GM19239 (cell line): ENCODE measurements at places on chromosomes 11 and 22.

GRCh38 chr11:2122222-2122906, 16.8 kb downstream of the IGF2 start:
- DNase-seq = no peak

DNA sequence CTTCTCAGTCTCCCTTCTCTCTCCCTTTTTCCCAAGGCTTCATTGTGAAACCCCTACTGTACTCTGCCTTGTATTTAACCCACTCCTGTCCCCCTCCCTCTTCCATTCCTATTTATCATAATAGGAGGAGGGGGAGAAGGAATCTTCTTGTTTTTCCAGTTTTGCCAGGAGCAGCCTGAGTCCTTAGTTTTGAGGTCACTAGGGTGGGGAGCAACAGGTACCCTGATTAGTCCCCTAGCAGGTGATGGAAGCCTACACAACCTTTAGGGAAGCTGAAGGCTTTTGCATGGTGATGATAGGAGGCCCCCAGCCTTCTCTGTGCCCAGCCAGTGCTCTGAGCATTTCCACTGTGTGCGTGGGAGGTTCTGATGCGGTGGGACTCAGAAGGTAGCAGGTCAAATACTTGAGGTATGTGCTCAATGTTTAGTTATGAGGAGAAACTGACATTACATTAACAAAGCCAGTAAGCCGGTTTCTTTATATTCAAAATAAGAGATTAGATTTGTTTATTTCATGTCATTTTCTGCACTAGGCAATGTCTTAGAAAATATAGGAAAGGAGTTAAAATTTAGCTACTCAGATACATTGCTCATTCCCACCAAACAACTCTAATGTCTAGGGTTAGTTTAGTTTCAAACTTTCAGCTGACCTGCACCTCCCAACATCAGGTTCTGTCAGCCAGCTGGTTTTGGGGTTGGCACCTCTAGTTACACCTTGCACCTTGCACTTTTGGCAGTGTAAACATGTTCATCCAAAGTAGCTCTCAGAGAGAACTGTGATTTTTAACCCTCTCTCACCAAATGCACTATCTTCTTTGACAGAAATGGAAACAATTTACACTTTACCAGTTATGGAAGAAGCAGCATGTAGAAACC, 26.0 kb downstream of the PARVA start:
- DNase-seq = no peak

DNA sequence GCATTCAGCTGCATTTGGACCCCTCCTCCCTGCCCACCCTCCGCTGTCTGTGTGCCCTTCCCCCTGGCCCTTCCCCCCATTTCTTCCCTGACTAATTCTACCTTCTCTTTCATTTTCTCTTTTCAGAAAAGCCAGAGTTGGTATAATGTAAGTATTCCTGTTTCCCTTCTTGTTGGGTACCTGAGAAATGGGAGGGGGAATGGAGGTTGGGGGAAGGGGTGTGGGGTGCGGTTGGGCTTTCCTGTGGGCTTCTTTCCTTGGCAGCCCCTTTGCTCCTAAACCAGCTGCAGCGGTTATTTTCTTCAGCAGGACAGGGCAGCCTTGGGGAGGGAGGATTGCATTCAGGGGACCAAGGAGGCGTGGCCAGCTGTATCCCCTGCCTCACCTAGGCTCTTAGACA, 70.2 kb downstream of the SCN3B start:
- no peak for DNase-seq

- no peak for DNase-seq
Measured at GRCh38 chr11:70521475-70522308, 123.4 kb downstream of the CTTN start.

DNA sequence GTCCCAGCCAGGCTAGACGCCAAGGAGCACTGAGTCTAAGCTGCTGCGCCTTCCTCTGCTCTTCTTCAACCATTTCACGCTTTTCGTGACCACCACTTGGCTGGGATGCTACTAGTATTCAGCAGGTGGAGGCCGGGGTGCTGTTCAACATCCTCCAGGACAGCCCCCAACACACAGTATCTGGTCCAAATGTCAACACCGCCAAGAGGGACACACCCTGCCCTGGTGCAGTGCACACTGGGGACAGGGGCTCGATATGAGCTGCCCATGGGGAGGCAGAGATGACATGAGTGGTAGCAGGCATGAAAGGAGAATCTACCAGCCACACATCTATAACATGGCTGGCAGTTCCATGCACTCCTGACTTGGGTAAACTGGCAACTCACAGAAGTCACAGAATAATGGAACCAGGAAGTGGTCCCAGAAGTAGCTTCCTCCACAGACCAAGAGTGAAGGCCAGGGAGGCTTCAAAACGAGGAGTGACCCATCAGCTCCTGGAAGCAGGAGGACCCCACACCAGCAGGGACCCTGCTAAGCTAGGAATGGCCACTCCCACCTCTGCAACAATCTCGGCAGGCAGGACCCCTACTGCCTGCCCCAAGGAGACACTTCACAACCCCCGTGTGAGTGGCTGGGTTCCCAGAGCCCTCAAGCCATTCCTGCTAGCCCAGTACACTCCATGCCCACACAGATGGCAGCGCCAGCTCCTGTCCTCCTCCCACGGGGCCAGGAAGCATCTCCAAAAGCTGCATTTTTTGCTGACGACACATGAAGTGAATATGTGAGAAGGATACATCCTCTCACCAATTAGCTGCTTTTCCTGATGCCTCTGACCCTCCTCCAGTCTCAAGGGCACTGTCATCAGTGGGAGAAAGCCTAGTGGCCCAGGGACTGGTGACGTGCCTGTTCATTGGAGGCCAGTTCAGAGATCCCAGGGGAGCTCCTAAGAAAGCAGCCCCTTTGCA, 78.8 kb downstream of the DGCR2 start:
- DNase-seq = no peak

DNA sequence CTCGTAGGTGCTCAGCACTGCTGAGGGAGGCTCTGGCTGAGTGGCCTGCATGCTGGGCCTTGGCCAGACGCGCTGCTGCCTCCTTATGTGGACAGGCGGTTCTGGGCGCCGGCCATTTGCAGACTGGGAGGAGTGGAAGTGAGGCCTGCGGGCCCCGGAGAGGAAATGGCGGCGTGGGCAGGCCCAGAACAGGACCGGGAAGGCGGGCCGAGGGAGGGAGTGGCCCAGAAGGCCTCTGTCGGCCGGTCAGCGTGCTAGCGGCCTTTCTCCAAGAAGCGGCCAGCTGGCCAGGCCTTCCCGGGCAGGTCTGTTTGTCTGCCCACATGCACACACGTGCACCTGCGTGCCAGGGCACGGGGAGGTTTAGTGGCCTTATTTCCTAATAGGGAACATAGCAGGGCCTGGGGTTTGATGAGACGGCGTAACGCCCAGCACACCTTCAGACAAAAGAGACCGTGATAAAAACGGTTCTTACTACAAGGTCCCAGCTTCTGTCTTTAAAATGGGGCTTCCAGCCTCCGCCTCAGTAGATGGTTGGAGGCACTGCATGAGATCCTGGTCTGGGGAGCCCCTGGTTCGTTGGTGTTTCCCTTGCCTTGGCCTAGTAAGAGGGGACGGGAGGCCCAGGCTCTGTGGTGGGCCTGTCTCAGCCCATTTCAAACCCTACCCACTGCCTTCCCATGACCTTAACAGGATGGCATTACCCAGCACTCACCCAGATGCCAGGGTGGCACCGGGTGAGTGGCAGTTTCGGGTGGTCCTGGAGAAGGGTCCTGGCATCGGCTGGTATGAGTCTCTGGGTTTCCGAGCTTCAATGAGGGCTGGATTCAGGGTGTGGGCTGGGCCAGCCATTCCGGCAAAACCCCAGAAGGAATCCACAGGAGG, 65.1 kb upstream of the PPARA start:
- DNase-seq = no peak

DNA sequence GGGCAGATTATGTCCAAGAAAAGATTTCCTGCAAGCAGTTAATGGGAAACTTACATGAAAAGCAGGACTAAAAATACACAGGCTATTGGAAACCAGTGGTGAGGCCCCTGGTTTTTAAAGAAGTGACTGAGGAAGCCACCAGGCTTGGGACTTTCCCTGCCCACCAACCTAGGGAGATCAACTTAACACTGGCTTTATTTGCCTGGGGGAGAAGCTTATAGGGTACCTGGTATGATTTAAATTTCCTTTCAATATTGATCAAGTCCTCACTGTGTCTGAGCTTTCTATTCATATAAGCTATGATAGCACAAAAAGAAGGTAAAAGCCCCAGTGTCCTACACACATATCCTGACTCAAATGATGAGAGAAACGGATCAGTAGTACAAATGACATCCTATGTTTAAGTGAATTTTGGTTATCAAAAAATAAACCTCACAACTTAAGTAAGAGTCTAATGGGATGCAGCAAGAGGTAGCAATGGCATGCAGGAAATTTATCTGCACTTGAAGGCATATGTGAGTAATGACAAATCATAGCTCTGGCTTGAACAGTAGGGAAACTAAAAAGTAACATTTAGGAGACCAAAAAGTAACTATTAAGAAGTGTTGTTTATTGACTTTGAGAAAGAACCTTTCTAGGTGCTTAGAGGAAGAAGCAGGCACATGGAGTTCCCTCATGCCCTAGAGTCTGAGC, 85.3 kb downstream of the GAB2 start:
- DNase-seq = no peak
